ENCODE measurements at places on chromosomes 2 and 18.
A peak's percentile ranks its signal among the peaks of the same experiment; 100 is the strongest.

DNA sequence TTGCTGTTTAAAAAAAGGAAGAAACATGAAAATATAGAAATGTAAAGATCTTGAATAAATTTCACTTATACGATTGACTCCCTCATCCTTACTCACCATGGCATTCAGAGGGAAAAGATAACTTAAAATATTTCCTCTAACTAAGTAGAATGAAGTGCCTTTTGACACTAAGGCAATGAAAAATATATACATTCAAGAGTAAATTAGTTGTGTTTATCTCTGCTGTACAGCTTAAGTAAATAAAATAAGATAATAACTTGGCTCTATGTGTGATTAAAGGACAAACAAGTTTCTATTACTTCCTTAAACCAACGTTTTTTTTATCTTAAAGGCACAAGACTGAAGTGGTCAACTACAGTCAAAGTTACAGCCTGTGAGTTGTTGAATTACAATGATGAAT is 142.3 kb upstream of the LRRTM4 start:
- DNase-seq: no peak

DNA sequence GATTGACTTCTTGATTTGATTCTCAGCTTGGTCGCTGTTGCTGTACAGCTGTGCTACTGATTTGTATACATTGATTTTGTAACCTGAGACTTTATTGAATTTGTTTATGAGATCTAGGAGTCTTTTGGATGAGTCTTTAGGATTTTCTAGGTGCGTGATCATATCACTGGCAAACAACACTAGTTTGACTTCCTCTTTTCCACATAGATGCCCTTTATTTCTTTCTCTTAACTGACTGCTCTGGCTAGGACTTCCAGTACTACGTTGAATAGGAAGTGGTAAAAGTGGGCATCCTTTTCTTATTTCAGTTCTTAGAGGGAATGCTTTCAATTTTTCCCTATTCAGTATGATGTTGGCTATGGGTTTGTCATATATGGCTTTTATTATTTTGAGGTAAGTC is 101.3 kb downstream of the OSBPL1A start:
- DNase-seq: no peak

GRCh38 chr2:149038442-149039212 is at the start of gene LYPD6B:
TSS of gene LYPD6B (plus strand) at chr2:149038699. CDS start at chr2:149130949, 92,250 bp downstream.
- DNase-seq: peak; percentile 47

- DNase-seq: peak; percentile 83
Measured at GRCh38 chr2:128623776-128624761, 305.4 kb upstream of the HS6ST1 start.

DNA sequence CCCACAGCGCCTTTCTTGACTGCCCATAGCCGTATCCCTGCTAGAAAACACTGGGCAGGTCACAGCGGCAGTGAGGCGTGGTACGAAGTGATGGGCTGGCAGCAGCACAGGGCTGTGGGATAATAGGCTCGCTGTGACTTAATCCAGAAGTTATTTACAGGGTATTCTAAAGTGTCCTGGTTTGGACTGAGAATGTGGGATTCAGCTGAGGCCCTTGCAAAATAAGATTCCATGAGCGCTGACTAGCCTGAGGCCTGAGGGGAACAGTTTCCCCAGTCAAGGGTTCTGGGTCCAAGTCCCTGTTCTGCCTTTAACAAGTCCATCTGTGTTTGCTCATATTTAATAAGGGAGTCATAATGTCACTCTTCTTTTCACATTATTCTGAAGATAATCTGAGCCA is 34.6 kb downstream of the SETBP1 start:
- no peak for DNase-seq

DNA sequence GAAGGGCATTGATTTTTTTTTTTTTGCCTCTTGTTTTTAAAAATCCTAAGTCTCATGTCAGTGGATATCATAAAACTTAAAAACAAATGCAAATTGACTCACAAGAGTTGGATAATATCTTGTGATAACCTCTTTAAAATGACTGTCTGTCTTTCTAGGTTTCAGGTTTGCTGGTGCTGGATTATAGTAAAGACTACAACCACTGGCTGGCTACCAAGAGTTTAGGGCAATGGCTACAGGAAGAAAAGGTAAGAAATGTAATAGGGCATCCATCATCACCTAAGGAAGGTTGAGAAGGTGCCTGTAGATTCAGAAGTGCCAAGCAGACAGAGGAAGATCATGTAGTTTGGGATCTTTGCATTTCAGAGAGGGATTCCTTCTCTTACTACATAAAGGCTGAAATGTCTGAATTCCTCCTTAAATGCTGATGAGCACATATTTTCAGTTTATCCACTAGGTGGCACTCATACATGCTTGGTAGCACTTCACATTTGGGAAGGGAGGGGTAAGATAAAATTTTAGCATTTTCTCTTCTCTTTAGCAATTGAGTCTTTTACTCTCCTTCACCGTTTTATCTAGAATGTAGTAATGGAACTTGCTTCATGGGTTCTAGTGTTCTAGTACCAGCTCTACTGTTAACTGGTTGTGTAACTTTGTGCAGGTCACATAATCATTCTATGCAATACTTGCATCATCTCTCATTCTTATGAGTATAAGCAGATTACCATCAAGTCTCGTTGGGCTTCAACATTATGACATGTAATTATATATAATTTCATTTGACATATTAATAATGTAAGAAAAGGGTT is 21.1 kb downstream of the CPS1 start:
- peak; percentile 17 for DNase-seq

- DNase-seq: no peak
Measured at GRCh38 chr2:169485650-169486138, 6.4 kb downstream of the BBS5 start.
